ENCODE measurements at places on chromosomes 16 and 17.

- DNase-seq: peak; percentile 64
Measured at GRCh38 chr17:55067697-55068439, 99.3 kb downstream of the STXBP4 start.

GRCh38 chr17:74635418-74635817, 11.9 kb upstream of the CD300E start:
- DNase-seq: no peak

GRCh38 chr16:83704656-83705055, 103.1 kb upstream of the HSBP1 start:
- DNase-seq: no peak

DNA sequence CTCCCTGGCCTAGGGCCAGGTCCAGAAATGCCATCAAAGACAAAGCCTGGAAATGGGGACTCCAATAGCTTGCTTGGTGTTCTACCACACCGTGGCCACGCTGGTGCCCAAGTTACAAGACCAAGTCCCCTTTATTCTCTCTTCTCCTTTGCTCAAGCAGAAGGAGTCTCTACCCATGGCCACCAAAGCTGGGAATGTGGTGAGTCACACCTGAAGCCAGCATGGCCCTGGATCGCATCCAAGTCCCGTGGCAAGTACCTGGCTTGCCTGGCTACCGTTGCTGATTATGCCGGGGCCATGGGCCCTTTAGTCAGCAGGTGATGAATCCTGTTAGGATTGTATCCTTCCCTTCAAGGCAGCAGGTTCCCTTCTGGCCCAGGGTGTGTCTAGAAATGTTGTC, 260.0 kb downstream of the HAPSTR1 start:
- DNase-seq: no peak

DNA sequence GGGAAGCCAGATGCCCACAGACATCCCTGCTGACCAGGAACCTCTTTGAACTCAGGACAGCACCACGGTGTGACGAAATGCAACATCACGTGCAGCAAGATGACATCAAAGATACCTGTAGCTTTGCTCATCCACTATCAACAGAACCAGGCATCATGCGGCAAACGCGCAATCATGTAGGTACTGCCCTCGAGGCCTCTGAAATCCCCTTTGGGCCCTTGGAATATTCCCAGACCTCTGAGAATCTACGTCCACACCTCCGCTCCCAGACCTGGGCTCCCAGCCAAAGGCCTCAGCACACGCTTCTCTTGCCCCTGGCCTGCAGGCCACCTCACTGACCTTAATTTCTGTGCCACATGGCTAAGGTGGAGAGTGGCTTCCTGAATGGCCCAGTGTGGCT, 7.3 kb downstream of the CX3CL1 start:
- DNase-seq: no peak

DNA sequence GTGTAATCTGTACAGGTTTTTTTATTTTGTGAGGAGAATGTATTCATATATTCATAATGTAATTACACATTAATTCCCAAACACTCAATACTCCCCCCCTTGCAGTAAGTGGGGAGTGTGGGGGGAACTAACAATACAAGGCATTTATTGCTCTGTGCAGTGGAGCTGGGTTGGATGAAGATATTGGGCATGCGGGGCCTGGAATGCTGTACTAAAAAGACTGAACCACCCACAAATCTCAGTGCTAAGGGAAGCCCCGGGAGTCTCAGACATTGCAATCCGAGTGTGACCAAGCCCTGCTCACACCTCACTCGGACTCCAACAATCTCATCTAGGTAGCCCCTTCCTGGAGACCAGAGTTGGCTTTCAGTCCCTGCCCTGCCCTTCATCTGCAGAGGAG, 6.0 kb downstream of the PLLP start:
- DNase-seq: no peak

DNA sequence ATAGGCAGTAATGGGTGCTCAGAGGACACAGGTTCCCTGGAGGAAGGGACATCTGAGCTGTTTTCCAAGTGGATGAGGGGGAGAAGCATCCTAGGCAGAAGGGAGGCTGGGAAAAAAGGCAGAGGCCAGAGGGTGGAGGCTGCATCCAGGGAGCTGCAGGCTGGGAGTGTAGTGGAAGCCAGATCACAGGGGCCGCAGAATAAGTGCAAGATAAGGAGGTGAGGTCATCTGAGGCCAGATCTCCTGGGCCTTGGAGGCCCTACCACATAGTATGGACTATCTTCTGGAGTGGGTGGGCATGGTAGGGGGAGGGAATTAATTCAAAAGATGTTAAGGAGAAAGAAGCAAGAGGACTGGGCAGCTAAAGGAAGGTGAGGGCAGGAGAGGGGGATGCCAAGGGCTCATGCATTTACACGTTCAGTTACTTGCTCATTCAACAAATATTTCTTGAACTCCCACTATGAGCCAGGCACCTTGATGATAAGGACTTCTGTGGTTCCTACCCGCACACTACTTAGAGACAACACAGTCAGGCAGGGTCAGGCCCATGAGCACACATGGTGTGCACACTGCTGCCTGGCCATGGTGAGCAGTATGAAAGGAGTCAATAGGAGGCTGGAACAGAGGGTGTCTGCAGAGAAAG, 2.4 kb upstream of the RIPOR1 start:
- DNase-seq: no peak

GRCh38 chr17:66451188-66452149, 149.1 kb downstream of the PRKCA start:
- no peak for DNase-seq

- no peak for DNase-seq
Measured at GRCh38 chr17:57744195-57745170, 616 bp downstream of the CCDC182 start.

- DNase-seq: no peak
Measured at GRCh38 chr16:53449816-53450517, 15.7 kb downstream of the RBL2 start.

- DNase-seq: no peak
Measured at GRCh38 chr16:83971165-83972130, 3.4 kb downstream of the NECAB2 start.

DNA sequence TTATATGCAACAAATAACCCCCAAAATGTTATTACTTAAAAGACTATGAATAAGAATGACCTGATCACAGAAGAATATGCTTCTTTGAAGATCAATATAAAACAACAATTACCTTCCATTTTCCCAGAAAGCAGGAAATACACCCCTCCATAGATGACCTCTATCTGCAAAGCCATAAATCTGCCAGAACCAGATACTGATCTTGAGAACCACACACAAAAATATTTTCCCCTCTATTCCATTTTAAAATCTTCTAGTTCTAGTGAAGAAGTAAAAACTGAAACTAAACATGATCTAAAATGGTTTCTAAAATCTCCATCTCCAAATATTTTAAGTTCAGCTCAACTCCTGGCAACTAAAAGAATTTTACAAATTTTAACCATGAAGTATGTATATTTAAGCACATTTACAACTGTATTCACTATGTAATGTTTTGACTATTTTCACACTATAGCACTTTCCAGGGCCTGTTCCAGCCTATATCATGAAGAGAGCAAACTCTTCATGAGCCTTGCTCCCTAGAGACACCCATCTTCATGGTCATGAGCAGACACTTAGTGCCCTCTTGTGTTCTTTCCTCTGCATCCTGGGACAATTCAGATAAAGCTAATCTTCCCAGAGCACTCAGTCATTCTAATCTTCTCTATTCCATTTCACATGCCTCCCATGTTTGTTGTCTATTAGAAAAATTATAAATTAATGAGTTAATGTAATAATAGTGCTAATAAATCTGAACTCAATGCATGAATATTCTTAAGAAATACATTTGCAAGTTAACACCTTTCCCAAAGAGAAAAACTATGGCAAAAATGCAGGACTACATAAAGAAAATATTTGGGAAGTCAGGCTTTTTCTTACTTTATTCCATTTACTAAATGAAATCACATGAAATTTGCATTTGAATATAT, 87.0 kb downstream of the HELZ start:
- no peak for DNase-seq

DNA sequence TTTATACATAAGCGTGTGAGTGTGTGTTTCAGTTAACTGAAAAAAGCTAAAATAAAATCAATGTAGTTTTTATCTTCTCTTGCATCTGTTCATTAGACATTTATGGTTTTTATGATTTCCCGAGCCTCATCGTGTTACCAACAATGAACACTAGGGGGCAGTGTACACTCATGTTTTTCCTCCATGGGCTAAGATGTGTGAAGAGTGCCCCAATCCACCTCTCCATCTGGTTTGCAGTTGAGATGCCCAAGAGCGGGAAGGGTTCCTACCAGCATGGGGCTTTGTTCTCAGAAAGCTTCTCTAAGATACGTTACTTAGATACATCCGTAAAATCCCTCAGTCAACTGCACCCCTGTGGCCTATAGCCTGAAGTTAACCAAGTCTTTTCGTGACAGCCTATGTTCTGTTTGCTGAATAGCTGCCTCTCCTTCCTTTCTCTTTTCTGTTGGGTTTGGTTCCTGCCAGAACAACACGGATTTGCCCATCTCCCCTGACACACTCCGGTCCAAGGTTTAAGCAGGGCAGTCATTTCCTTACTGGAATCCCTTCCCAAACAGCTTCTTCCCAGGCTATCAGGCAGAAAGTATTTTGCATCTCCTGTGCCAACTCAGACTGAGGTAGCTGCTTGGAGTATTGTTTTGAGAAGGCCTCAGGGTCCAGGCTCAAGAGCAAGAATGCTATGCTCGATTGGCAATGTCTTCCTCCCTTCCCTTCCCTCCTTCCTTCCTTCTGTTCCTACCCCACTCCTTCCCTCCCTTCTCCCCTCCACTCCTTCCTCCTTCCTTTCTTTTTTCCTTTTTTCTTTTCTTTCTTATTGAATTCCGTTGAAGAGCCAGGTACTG, 12.9 kb upstream of the ELAC2 start:
- DNase-seq: no peak

GRCh38 chr16:47311738-47312505, 148.9 kb downstream of the ITFG1 start:
- DNase-seq: no peak

DNA sequence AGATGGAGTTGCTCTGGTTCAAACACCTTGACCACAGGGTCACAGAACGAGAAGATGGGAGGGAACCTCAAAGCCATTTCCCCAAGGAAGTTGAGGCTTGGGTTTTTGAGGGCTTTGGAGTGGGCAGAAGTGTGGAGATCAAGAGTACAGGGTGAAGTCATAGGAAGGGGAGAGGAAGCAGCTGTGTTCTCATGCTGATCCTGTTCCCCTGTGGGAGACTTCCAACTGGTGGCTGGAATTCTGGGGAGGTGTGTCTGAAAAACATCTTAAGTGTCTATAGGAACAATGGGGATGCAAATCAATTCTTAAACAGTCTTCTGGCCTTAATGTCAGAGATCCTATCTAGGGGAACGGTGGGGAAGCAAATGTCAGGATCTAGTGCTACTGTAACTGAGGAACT, 38.8 kb upstream of the HSBP1 start:
- DNase-seq: no peak

- DNase-seq: no peak
Measured at GRCh38 chr17:61289408-61290385, 109.9 kb upstream of the TBX2 start.

- DNase-seq: no peak
Measured at GRCh38 chr16:87216148-87216840, 100.9 kb downstream of the C16orf95 start.

- no peak for DNase-seq
Measured at GRCh38 chr17:2898255-2898926, 102.2 kb downstream of the RAP1GAP2 start.

- no peak for DNase-seq
Measured at GRCh38 chr17:80858301-80859001, 133.2 kb upstream of the CHMP6 start.

- no peak for DNase-seq
Measured at GRCh38 chr17:34755371-34755770, 176.0 kb downstream of the TMEM132E start.

GRCh38 chr16:89900885-89901284, 17.8 kb upstream of the MC1R start:
- DNase-seq: no peak

DNA sequence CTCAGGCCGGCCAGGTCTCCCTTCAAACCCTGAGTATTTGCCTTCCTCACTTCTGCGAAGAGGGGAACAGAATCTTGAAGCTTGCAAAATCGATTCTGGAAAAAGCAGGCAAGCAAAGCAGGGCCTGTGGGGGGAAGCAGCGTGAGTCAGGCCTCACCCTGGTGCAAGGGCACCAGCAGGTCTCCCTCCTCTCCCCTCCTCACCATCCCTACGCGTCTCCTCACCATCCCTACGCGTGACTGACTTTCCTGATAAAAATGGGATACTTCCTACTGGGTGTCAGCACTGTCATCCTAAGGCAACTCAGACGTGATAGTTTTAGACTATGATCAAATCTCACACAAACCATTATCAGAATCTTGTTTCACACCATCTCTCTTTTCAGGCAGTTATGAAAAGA, 12.1 kb downstream of the CMTM3 start:
- no peak for DNase-seq

GRCh38 chr16:67608364-67608763, 36.6 kb upstream of the CARMIL2 start:
- DNase-seq: no peak

GRCh38 chr16:10565167-10565566, 15.2 kb downstream of the EMP2 start:
- no peak for DNase-seq

DNA sequence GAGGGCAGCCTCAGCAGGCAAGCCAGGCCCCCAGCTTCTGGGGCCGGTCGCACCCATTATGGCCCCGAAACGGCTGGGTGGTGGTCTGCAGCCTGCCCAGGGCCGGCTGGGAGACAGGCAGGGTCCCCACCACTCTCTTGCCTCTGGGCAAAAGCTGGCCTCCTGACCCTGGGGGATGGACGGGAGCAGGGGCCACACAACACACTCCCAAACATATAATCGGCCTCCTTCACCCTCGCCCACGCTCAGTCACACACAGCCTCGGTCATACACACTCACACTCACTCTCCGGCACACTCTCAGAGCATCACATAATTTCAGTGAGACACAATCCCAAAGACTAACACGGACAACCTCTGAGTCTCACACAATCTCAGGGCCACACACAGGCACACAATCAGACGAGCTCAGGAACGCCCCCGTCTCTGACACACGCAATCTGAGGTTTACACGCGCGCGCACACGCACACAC, 589 bp downstream of the PEMT start:
- DNase-seq: no peak

- no peak for DNase-seq
Measured at GRCh38 chr16:12612598-12613101, 191.0 kb downstream of the CPPED1 start.
